ENCODE measurements at places on chromosomes 2 and 18. TPM values are rescaled to one million over a fixed set of nuclear protein-coding genes. Genes with fewer than 3 reads are reported as not detected.

DNA sequence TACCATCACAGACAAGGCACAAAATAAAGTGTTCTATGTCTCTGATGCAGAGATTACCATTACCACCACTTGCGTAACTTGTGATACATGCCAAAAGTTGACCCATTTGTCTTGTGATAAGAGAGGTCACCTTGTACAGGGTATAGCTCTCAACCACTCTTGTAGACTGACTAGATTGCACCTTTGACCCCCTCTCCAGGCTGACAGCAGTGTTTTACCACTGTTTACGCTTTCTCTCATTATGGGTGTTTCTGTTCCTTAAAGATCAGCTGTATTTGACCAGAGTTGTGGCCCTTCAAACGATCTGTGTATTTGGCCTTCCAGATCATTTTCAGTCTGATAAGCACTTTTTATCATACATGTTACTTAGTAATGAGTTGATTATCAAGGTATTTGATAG lies 215.7 kb upstream of the HNMT start:
- H3K27me3 ChIP-seq = no peaks in the 10 kb centered on the region
- H3K36me3 ChIP-seq = no peaks in the 10 kb centered on the region
- no peak overlapping the region for H3K4me3 ChIP-seq
- no peak for DNase-seq
- H3K4me1 ChIP-seq = no peaks in the 10 kb centered on the region

The ABCA12 gene
- not detected for total RNA-seq

DNA sequence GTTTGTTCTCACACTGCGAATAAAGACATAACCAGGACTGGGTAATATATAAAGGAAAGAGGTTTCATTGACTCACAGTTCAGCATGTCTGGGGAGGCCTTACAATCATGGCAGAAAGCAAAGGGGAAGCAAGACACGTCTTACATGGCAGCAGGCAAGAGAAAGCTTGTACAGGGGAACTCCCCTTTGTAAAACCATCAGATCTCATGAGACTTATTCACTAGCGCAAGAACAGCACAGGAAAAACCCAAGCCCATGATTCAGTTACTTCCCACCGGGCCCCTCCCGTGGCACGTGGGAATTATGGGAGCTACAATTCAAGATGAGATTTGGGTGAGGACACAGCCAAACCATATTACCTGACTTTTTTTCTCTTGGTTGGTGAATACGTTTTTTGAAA lies 51.3 kb downstream of the TMEM247 start:
- no peaks in the 10 kb centered on the region for H3K27me3 ChIP-seq
- H3K4me1 ChIP-seq = no peaks in the 10 kb centered on the region
- H3K27ac ChIP-seq = no peak overlapping the region

- no peaks in the 10 kb centered on the region for H3K27me3 ChIP-seq
- no peak overlapping the region for H3K4me3 ChIP-seq
- no peak for DNase-seq
- no peak overlapping the region for H3K27ac ChIP-seq
- H3K36me3 ChIP-seq = no peaks in the 10 kb centered on the region
Observed at GRCh38 chr2:9655441-9656269, 24.9 kb upstream of the YWHAQ start.

The HOXD8 gene
- total RNA-seq = 1.4 TPM

Measured in heart left ventricle (tissue), 16 donors.